Tibial nerve (tissue), 4 donors: ENCODE measurements at places on chromosomes 12 and 14.

DNA sequence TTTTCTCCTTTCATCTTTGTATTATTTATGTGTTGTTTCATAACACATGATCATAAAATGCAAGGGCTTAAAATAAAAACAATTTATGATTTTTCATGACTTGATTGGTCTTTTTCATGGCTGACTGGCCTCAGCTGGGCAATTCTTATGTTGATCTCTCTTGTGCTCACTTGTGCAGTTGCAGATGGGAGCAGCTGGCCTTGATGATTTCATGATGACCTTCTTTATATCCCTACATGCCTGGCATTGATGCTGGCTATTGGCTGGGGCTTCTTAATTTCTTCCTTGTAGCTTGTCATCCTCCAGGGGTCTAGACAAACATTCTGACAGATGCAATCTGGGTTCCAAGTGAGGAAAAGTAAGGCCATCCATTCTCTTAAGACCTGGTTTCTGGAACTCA lies 1832.8 kb upstream of the FLRT2 start:
- no peak for DNase-seq

DNA sequence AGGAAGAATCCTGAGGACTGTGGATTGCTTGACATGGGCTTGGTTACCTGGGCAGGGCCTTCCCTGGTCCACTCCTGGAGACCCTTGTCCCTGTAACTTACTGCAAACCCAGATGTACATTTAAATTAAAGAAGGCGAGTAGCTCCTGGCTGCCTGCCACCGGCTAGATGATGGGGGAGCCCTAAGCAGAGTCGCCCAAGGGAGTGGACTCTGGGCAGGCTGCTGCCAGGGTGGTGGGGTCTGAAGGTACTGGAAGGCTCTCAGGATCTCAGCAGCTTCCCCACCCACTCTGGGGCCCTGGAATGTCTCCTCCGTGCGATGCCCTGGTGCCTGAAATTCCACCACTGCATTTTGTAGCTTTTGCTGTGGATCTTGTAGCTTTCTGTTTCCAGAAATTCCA lies 74.7 kb downstream of the FBXL14 start:
- DNase-seq, result no peak

DNA sequence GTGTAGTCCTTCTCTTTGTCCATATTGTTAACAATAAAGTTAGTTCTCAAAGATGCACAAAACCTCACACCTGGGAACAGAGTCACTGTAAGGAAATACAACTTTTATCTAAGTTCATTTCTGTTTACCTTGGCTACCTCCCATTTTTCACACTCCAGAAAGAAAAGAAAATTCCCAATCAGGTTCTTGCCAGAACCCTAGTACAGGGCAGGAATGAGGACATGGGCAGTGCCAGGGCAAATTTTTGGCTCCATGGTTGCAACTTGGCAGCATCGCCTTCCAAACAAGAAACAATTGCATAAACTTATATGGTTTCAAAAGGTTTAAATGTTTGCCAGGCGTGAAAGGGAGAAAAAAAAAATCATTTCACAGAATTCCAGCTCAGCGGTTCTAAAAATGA lies 296.3 kb upstream of the PRKD1 start:
- DNase-seq, result no peak

DNA sequence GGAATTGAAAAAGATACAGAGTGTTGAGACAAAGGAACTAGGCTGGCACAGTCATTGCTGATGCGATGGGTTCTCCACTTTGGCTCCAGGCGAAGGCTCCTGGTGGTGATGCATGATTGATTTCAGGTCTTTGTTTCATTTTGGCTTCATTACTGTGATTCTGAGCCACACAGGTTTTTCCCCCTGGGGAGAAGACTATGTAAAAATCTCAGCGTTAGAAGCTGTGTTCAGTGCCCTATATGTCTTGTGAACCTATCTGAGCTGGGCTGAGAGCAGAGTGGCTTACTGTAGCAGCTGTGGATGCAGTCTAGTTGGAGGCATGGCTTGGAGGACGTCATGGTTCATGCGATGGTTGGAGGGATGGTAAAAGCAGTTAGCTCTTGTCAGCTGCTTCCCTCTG lies 54.0 kb downstream of the GPATCH2L start:
- no peak for DNase-seq

GRCh38 chr12:64522316-64522715 lies 70.4 kb downstream of the TBK1 start:
- DNase-seq, result no peak

DNA sequence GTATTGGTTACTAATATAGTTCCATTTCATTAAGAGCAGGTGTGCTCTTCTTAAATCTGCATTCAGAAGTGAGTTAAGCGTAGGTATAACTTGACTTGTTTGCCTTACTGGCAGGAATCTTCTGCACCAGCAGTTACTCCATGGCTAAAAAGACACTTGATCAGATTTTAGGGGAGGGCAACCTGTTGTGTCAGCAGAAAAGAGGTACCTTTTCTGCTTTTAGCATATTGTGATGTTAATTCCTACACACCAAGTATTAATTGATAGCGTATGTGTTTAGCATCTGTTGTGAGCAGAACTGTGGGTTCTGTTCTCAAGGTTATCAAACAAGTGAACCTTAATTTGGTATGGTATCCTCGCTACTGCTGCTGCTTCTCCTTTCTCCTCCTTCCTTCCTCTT lies 38.3 kb downstream of the TTLL5 start:
- no peak for DNase-seq

- DNase-seq, result no peak
Observed at GRCh38 chr12:67446716-67447115, 177.6 kb downstream of the CAND1 start.

GRCh38 chr12:15446807-15447206 lies 124.5 kb downstream of the PTPRO start:
- no peak for DNase-seq

DNA sequence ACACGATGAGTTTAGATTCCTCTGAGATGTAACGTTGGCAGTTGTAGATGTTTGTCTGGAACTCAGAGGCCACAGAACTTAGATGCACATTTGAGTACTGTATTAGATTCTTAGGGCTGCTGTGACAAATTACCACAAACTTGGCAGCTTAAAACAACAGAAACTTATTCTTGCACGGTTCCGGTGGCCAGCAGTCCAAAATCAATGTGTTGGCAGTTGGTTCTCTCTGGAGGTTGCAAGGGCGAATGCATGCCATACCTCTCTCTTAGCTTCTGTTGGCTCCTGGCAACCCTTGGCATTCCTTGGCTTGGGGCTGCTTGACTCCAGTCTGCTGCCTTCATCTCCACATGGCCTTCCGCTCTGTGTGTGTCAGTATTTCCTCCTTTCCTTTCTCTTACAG lies 118.9 kb downstream of the C12orf75 start:
- DNase-seq, result no peak

GRCh38 chr12:47722136-47722834 lies 3.0 kb downstream of the ENDOU start:
- no peak for DNase-seq

GRCh38 chr12:19967431-19967830 lies 400.9 kb upstream of the PDE3A start:
- no peak for DNase-seq
